Stimulated activated CD8-positive, alpha-beta memory T cell treated with anti-CD3 and anti-CD28 coated beads, Interleukin-7, amount 100 ng/mL, for 4 hours (primary cell): ENCODE measurements at places on chromosomes 11 and 22.

DNA sequence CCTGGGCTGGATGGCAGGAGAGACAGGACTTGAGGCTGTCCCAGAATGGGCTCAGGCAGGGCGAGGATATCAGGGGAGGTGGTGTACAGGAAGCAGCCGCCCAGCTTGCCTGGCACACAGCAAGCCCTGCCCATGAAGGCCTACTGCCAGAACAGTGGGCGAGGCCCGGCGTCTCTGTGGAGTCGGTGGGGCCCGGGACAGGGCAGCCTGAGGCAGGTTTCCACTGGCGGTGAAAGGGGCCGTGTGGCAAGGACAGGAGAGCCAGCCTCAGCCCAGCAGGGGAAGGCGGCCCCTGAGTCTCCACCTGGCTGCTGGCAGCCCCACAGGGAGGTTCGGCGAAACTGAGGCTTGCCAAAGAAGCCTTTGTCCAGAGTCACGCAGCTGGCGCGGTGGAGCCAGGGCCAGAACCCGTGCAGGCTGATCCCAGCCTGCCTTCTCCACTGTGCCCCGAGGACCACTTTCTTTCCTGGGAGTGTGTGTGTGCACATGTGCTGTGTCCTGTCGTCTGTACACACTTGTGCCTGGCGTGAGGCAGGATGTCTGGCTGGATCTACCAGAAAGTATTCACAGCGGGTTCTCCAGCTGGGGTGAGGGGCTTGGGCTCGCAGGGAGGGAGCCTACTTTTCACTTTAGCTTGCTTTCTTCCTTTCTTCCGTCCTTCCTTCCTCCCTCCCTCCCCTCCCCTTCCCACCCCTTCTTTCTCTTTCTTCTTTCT lies 1.2 kb downstream of the TSPO start:
- DNase-seq: no peak

DNA sequence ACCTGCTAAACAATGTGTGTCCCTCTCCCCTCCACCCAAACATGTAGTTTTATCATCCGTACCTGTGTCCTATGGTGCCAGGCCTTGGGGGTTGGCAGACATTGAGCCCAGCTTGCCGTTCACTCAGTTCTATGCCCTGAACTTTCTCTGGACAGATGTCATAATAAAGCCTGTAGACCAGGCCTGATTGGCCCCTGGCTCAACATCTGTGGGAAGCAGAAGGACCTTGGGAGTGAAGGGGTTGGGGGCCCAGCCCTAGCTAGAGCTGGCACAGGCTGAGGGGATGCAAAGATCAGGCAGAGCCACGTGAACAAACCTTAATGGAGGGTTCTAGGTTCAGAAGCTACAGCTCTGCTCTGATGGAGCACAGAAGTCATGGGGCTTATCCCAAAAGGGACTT lies 600.6 kb downstream of the BUD13 start:
- DNase-seq: no peak

GRCh38 chr22:47151490-47151889 lies 389.0 kb downstream of the TBC1D22A start:
- no peak for DNase-seq

GRCh38 chr11:77557553-77557952 lies 32.2 kb upstream of the AQP11 start:
- DNase-seq: no peak

GRCh38 chr11:131411636-131412035 lies 41.2 kb downstream of the NTM start:
- no peak for DNase-seq

- no peak for DNase-seq
Observed at GRCh38 chr11:72084965-72085364, 4.3 kb downstream of the LRRC51 start.

DNA sequence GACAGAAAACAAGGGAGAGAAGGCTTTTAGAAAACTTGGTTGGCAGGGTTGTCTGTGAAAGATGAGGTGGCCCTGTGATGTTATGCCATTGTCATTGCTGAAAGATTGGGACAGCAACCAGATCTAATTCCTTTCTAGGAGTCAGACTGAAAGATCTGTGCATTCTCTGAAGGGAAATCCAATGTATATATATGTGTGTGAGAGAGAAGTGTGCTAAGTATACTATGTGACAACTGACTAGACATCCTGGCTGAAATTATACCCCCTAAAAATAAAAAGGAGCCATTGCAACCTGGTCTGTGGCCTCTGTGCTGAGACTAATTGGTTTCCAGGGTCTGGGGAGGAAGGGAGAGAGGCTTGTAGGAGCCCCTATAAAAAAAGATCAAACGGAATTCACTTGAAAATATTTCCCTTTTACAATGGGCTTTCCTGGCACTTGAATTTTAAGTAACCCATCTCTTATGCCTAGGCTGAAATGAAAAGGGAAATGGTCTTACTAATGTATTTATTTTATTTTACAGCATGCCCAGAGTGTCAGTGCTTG lies 1.2 kb upstream of the MPPED2 start:
- DNase-seq: no peak

- DNase-seq: no peak
Observed at GRCh38 chr22:23850136-23850611, 7.5 kb upstream of the SLC2A11 start.

DNA sequence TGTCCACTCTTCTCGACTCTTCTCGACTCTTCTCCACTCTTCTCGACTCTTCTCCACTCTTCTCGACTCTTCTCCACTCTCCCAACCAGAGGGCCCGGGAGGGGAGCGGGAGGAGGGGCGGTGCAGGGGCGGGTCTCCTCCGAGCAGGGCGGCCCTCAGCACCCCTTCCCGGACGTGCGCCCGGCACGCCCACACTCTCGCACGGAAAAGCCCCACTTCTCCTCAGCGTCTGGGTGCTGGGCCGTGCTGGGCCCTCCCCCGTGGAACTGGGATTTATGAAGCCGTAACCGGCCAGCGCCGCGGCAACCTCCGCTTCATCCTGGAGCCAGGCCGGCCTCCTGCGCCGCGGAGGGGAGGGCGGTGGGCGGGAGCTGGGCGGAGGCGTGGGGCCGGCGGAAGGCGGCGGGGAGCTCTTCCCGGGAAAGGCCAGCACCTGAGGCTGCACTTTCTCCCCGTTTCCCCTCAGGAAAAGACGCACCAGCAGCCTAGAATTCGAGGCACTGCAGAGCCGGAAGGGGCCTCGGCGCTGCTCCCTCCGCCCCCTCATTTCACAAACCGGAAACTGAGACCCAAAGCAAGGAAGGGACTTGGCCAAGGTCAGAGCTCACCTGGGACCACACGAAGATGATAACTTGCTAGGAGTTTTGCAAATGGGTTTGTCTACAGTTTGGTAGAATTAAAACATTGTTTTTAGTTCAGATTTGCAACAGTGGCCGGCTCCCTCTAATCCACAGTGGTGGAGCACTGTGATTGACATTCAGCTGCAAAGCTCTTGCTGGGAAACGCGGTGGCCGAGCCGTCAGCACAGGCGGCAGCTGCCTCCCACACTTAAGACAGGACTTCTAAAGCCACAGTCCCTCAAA lies 31.6 kb upstream of the JAM3 start:
- peak; percentile 50 for DNase-seq

- no peak for DNase-seq
Observed at GRCh38 chr11:76656050-76656531, 14.5 kb downstream of the LRRC32 start.

GRCh38 chr11:129278586-129279319 lies 86.6 kb upstream of the ARHGAP32 start:
- DNase-seq: no peak

DNA sequence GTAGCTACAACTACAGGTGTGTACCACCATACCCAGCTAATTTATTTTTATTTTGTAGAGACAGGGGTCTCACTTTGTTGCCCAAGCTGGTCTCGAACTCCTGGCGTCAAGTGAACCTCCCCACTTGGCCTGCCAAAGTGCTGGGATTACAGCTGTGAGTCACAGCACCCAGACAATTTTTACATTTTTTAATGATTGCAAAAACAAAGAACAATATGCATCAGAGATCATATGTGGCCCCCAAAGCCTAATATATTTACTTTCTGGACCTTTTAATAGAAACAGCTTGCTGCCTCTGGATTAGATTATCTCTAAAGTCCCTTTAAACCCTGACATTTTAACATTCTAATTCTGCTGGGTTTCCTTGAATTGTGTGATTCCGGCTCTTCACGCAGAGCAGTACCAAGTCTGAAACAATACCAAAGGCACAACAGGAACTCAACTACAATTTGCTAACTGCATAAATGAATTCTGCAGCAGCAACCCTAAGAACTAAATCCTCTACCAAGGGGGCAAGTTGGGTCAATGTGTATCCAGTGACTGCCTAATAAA lies 25.0 kb downstream of the RAB30 start:
- no peak for DNase-seq

GRCh38 chr22:39634530-39635405 lies 64.2 kb downstream of the CACNA1I start:
- DNase-seq: no peak

DNA sequence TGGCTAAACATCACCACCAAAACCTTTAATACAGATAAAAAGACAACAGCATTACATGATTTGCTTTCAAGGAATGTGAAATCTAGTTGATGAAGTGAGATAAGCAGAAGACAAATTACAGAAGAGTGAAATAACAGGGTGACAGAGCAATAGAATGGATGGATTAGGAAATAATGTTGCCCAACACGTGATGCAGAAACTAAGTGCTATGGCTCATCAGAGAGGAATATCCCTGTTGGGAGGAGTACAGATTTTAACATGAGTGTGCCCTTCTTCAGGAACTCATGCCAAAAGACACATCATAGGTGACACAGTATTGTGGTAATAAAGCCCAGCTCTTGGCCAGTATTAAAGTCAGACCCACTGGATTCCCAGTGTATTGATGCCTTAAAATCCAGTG lies 176.6 kb upstream of the RAG2 start:
- no peak for DNase-seq

DNA sequence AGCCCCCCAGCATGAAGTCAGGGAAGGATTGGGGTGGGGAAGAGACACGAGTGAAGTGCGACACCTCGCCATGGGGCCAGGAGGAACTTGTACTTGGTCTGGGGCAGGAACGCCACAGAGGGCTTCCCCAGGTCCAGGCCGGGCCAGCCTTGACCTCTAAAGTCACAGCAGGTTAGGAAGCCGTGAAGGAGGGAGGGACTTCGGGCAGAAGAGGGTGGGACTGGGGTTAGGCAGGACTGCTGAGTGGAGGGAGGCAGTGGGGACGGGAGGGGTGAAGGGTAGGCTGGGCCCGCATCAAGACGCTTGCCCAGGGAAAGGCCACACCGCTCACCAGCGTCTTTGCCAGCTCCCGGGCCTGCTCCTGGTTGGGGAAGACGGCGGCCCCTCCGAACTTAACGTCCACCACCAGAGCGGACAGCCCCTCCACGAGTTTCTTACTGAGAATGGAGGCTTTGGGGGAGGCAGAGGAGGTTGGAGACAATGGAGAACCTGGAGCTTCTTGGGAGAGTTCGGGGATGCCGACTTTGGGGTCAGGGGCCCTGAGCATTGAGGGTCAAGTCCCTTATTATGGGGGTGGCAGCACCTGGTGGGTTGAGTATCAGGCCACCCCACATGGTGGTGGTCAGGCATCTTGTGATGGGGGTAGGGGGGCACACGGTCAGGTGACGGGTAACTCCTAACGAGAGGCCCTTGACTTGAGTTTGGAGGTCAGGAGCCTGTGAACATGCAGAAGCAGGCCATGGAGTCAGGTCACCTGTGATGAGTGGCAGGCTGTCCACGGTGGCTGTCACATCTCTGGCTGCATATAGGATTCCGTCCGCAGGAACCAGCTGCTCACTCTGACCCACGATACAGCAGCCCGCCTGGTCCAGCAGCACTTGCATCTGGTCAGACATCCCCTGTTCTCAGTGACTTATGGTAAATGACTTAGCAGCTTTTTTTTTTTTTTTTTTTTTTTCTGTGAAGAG lies 1.7 kb upstream of the SCO2 start:
- DNase-seq: no peak

GRCh38 chr11:78256962-78257361 lies 68.2 kb downstream of the USP35 start:
- no peak for DNase-seq

- no peak for DNase-seq
Observed at GRCh38 chr11:114057147-114057546, 2.4 kb upstream of the ZBTB16 start.

- no peak for DNase-seq
Observed at GRCh38 chr11:104765401-104766095, 132.7 kb downstream of the CASP12 start.

- DNase-seq: no peak
Observed at GRCh38 chr11:4821021-4821420, at the start of gene OR51F2. Gene OR51F2 (plus strand): TSS chr11:4821321. CDS start chr11:4821422, 101 bp downstream.

DNA sequence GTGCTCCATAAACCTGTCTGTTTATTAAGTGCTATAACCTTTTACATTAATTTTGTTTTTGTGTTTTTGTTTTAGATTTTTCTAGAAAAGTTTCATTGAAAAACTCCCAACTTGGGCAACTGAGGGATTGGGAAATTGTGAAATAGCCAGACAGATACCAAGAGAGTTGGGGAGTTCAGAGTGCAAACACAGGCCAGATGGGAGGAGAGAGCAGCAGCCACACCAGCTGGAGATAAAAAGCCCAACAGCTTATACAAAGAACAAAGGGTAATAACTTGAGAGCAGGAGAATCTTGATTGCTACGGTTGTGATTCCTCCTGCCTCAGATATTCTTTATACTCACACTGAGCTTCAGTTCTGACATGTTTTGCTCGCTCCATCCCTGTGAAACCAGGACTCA lies 1642.2 kb downstream of the LRRC4C start:
- DNase-seq: no peak

DNA sequence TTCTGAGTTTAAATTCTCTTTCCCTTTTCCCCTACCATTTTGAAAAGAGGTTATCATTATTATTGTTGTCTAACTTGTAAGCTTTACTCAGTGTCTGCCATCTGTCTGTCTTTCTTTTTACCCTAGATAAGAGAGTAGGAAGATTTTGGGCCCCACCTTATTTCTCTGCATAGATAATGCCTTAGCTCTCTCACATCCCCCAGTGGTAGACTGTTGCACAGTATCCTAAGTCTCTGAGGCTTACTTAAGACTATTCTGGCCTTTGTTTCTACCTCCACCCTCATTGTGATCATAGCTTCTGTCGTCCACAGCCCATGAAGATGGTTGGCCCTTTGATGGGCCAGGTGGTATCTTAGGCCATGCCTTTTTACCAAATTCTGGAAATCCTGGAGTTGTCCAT lies 3.6 kb upstream of the OR51L1 start:
- DNase-seq: no peak

DNA sequence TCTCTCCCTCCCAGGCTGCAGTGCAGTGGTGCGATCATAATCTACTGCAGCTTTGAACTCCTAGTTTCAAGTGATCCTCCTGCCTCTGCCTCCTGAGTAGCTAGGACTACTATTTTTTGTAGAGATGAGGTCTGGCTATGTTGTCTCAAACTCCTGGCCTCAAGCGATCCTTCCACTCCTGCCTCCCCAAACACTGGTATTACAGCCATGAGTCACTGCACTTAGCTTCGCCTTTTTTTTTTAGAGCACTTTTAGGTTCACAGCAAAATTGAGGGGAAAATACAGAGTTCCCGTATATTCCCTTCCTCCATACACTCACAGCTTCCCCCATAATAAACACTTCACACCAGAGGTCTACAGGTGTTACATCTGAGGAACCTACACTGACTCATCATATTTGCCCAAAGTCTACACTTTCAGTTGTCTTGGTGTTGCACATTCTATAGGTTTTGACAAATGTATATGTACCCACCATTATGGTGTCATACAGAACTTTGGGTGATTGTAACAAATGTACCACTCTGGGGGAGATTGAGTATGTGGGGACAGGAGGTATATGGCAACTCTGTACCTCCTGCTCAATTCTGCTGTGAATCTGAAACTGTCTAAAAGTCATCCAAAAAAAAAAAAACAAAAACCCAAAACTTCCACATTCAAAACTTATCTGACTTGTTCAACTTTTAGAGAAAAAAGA lies 11.3 kb upstream of the SLC37A4 start:
- DNase-seq: no peak

GRCh38 chr11:45304111-45304991 lies 18.2 kb upstream of the SYT13 start:
- no peak for DNase-seq
